ENCODE measurements at places on chromosomes 11 and 22.

GRCh38 chr22:22316589-22316988 lies 72.0 kb downstream of the VPREB1 start:
- no peak for DNase-seq

GRCh38 chr11:114553642-114554041 lies 6.0 kb downstream of the NXPE1 start:
- DNase-seq: no peak

- no peak for DNase-seq
These were observed 41.0 kb upstream of the CLPB start for GRCh38 chr11:72475381-72475780.

- no peak for DNase-seq
These were observed 753.6 kb downstream of the JRKL start for GRCh38 chr11:97143463-97143862.

GRCh38 chr11:76626266-76626665 lies 44.3 kb downstream of the LRRC32 start:
- DNase-seq: no peak

DNA sequence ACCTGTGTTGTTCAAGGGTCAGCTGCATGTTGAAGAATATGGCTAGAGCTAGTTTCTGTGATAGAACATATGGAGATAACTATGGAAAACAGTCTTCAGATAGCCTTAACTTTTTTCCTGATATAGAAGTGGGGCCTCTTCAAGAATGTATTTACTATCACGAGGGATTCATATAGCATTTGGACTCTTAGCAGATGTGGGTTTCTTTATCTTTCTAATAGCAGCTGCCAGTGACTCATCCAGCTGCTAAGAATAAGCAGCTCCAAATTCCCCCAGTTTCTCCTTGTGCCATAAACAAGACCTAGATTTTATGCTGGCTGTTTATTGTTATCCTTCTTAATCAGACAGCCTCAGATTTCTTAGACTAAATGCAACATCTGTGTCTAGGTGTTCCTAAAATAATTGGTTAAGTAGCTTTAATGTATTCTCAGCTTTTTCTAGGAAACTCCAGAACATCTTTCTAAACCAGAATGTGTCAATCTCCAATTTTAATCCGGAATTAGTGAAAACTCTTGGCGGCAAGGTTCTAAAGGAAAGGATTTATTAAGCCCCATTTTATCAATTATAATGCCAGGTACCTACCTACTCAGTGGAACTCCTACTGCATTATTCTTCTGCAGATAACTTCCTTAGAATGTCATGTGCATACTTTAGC lies 119.8 kb downstream of the CSTPP1 start:
- DNase-seq: no peak

DNA sequence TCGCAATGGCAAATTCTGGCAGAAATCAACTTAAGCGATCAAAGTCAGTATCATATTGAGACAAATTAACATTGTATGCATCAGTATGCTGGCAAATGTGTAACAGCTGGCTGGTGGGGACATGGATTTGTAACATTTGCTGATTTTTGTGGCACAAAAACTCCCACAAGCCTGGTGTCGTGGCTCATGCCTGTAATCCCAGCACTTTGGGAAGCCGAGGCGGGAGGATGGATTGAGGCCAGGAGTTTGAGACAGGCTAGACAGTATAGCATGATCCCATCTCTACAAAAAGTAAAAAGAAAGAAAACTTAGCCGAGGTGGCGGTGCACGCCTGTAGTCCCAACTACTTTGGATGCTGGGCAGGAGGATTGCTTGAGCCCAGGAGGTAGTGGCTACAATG lies 17.6 kb upstream of the HDHD5 start:
- no peak for DNase-seq

DNA sequence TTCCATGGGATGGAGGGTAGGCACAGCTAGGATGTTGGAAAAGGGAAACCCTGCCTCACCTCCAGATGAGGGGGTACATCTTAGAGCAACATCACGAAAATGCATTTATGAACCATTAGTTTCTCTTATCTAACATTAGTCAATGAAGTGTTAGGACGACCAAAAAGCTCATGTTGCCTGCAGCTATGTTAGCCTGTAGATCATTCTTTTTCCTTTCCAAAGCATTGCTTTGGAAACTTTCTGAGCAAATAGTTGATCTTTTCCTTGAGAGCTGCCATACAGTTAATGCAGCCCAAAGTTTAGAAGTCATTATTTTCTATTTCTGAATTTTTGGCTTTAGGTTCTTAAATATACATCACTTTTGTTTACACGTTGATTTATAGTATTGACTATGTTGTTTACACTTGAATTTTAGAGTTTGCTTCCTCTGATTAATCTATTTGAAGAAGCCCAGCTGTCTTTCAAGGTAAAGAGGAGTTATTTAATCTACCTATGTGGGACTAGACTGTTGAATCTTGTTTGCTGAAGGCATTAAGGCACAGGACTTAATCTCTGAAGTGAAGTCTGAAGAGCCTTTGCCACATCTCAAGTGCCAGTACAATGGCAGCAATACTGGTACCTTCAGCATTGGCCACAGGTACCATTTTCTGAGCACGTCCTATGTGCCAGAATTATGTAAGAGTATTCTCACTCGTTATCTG lies 11.0 kb downstream of the POU2AF3 start:
- DNase-seq: no peak

DNA sequence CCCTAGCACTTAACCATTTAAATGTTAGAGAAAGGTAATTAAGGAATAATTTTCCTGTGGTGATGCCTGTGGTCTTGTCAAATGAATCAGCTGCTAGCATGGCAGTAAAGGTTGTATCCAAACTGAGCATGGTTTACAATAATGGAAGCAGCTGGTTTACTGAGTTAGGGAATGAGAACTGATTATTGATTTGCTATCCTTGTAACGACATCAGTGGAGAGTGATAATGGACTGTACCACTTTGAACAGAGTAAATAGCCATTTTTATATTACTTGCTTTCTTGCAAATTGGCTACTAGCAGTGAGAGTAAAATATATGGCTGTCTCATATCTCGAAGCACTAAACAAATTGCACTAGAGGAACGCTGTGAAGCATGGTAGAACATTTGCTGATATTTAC lies 589.0 kb upstream of the ANO5 start:
- no peak for DNase-seq

- peak; percentile 58 for DNase-seq
These were observed 1.1 kb downstream of the CREB3L1 start for GRCh38 chr11:46278387-46279125.

DNA sequence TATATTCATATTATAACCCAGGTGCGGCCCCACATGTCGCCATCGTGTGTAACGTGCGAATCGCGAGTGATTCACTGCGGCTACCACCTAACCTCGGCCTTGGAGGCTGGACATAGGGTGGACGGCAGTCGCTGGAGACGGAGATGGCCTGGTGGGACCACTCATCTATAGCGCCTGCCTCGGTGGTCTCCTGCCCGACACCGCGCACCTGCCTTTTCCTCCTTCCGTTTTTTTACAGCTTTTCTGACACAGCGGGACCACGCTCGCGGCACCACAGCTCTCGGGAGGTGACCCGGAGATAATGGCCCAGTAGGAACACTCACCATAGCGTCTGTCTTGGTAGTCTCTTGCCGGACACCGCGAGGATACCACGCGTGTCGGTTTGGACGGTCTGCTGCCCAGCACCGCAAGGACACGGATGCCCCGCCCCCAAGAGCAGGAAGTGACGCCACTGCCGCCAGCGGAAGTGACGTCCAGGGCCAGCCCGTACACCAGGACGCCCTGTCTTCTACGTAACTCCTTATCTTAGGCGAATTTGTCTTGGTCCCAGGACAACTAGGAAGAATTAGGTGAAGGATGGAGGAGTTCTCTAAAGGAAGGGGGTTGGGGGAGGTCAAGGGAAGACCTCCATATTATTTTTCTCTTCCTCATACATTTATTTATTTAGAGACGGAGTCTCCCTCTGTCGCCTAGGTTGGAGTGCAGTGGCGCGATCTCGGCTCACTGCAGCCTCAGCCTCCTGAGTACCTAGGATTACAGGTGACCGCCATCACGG lies 6.4 kb downstream of the SNU13 start:
- DNase-seq: peak; percentile 72

DNA sequence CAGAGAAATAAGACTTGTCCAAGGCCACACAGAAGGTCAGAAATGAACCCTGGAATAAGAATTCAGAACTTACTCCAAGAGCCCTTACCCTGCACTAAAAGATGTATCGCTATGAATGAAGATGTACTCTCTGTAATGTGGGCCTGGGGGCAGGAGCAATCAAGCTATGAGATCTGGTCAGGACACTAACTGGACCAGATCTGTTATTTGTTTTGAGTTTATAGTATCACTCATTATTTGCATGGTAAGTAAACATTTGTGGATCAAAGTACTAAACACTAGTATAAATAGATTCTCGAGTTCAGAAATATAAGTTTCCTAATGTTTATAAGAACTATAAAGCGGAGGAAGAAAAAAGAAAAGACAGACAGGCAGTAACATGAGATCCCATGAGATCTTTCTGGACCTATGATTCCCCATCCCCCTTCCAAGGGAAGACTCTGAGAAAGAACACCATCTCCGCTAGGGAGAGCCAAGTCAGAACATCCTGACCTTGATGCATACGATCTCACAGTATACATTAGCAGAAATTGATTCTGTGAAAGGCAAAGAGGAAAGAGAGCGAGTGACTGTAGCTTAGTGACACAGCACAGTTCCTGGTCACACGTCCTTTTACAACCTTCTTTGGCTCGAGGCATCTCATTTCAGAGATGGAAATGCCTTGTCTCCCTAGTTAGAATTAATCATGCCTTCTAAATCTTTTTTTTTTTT lies 71.2 kb downstream of the USP35 start:
- no peak for DNase-seq

DNA sequence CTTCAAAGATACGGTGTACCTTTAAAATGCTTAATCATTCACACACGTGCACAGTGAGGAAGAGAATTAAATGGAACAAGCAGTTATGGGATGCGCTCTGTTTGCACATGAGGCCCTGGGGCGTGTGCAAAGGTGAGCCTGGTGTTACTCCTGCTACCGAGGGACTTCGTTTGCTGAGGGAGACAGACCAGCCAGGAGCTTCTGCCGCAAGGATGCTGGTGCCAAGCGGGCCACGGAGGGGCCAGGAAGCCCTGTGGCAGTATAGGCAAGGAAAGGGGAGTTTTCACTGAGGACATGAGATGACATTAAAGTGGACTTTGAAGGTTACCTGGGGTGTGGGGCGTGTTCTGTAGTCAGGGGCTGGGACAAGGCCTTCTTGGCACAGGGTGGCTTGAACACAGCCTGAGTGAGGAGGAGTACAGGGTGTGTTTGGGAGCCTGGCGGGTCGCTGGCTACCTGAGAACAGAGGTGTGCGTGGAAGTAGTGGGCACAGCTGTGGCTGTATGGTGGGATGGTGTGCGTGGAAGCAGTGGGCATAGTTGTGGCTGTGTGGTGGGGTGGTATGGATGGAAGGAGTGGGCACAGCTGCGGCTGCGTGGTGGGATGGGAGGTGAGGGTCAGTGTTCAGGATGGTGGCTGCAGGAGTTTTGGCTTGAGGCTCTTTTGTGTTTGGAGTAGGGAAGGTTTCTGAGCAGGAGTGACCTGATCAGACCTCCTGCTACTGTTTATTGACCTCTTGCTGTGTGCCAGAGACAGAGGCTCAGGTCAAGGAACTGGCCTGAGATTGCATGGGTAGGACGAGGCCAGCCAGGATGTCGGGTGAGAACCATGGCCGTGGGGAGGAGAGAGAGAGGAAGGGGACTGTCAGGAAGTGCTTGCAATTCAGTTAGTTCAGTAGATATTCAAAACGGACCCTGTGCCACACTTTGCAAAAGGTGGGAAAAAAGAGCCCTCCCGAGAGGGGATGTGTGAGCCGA lies 13.7 kb downstream of the TBC1D22A start:
- no peak for DNase-seq

GRCh38 chr22:18044548-18045271 lies 20.3 kb upstream of the MICAL3 start:
- no peak for DNase-seq

GRCh38 chr11:32391956-32392553 lies 43.3 kb downstream of the WT1 start:
- no peak for DNase-seq

- DNase-seq: no peak
These were observed 2.8 kb downstream of the CORO1B start for GRCh38 chr11:67440229-67441097.

DNA sequence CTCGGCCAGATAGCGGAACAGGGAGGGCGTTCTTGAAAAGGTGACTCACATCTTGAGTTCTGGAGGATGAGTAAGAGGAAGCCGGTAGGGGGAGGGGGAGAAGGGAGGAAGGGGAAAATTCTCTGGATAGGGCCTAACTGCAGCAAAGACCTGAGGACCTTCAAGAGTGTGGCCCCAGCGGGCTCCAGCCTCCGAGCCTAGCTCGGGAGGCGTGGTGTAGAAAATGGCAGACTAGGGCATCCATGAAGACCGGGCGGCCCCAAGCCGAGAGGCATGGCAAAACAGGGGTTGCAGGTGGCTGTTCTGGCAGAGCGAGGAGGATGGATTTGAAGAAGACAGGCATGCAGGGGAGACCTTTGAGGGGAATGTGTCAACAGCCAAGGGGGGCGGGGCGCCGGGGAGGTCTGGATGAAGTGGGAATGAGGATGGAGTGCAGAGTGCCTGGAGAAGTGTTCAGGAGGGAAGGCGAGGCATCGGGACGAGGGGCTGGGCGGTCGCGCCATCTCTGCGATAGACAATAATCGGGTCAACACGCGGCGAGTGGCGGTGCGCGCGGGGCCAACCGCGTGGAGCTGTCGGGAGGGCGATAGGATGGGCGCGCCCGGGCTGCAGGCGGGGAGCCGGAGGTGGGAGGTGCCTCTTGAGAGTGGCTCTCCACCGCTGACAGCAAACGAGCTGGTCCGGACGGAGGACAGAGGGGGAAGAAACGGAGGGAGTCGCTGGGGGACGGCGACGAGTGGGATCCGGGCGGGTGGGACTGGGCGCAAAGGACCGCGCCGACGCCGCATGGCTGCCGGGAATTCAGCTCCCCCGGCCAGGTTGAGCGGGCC lies 40.0 kb upstream of the CREB3L1 start:
- DNase-seq: peak; percentile 57

DNA sequence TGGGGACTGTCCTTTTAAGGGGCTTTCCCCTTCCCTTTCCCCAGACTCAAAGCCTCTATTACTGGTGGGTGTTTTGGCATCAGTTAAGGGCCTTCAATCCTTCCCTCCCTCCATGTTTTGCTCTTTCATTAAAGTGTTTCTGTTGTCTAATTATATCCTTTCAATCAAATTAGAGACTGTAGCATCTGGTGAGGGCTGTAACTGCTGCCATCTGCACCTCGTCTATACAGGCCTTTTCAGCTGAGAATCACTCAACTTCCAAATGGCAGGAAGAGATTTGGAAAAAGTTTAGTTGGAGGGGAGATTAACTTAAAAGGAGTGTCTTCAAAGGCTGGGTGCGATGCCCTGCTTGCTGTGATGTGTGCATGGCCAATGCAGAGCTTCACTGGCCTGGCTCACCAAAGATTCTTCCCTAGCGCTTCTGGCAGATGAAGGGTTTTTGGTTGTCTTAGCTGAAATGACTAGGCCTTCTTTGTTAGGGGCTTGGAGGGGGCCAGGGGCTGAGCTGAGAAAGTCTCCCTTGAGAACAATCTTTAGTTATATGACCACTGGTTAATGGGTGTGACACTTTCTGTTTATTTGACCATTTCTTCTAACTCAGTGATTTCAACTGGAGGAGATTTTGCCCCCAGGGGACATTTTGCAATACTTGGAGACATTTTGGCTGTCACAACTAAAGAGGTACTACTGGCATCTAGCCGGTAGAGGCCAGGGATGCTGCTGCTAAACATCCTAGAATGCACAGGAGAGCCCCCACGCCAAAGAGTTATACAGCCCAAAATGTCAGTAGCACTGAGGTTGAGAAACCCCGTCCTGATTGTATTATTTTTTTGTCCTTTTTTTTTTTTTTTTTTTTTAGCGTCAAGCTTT lies 7.5 kb downstream of the KREMEN1 start:
- DNase-seq: no peak

GRCh38 chr11:60953781-60954180 lies 1.8 kb upstream of the SLC15A3 start:
- no peak for DNase-seq
